Cerebellum (tissue), 4 donors: ENCODE measurements at places on chromosomes 1 and 21. TPM values are rescaled to one million over a fixed set of nuclear protein-coding genes. Genes with fewer than 3 reads are reported as not detected.

DNA sequence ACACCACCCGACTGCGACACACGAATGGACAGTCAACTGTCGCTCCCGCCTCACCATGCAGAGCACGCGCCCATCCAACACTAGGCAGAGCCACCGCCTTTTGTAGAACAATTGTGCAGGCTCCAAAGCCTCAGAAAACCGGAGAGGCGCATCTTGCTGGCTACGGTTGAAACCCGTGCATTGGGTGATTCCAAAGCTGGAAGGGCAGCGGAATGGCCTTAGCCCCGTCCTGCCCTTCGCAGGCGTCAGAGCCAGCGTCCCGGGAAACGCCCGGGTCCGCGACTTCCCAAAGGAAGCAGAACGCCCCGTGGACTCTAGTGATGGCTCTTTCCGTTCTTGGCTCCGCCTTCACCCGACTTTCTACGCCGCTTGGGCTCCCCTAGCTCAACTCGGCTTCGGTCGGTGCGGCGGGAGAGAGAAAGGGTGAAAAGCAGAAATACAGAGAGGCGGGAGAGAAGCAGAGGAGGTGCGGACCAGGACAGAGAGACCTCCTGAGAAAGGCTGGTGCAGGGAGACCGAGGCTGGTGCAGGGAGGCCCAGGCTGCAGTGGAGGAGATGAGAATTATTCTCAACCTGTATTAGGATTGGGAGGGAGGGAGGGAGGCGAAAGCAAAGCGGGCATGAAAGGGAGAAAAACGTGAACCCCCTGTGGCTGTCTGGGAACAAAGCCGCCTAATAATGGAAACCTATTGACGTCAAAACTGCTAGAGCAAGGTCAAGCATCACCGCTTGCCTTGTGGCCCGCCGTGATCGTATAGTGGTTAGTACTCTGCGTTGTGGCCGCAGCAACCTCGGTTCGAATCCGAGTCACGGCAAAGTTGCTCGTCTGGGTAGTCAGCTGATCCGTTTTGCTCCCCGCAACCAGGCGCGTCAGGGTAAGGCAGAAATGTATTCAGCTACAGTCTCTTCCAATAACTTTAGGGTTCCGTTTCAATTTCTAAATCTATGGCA lies 99.5 kb downstream of the PRKAB2 start:
- DNase-seq, result no peak

DNA sequence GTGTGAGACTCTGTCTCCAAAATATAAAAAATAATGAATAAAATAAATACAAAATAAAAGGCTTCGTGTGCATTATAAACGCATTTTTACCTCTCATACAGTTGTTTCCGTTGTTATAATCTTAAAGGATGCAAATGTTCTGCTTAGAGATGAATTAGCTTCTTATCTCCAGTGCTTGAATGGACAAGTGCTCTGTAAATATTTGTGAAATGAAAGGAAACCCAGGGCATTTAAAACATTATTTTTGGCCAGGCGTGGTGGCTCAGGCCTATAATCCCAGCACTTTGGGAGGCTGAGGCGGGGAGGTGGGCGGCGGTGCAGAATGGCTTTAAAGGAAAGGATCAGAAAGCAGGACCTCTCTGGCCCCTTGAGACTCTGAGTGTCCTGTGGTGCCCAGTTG lies 94.5 kb downstream of the HUNK start:
- no peak for DNase-seq

GRCh38 chr1:15674386-15675159 lies 9.5 kb upstream of the PLEKHM2 start:
- no peak for DNase-seq

DNA sequence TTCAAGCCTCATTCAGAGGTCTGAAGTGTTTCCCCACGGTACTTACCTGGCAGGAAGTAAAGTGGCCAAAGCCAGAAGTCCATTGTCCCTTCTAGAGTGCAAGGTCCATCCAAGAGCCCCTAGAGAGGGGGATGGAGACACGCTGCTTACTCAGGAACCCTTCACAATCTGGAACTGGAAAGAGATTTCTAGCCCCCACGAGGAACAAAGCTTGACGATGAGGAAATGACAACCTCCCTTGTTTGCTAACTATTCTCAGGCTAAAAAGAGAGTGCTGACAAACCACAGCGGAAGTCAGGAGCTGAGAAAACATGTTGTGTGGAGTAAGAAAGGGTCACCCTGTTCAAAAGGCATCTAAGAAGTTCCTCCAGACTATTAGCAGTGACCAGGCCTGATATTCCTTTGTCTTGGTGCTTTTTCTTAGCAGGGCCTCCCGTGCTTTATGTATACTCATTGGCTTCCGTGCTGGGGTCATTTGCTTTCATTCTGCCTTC lies at the start of gene FCMR:
FCMR (minus strand) TSS at position 170 of the 494 bp plus-strand sequence; CDS start at position 83, 87 bp downstream.
- no peak for DNase-seq

GRCh38 chr1:41888756-41889155 lies 30.0 kb downstream of the HIVEP3 start:
- DNase-seq, result no peak

Gene KRTAP7-1
- not detected for total RNA-seq

Gene GPR37L1
- total RNA-seq, result 1.1 TPM
